ENCODE measurements at places on chromosomes 1 and 21.

- DNase-seq: no peak
Observed at GRCh38 chr21:17472592-17473271, 40.1 kb upstream of the CXADR start.

DNA sequence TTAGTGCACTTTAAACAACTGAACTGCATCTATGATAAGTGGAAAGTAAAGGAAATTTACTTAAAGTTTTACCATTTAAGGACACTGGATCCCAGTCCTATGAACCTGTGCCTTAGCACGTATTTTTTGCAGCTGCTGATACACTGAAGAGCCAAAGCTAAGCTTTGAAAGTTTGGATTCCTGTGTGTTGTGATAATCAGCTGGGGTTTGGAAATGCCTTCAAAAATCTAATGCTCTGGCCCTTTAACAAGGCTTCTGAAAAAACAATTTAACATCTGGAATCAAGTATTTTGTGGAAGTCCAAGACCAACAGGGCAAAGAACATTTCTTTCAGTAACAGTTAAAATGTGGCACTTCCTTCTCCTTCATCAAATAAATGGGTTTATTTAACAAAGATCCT, 51.8 kb downstream of the DDAH1 start:
- no peak for DNase-seq

DNA sequence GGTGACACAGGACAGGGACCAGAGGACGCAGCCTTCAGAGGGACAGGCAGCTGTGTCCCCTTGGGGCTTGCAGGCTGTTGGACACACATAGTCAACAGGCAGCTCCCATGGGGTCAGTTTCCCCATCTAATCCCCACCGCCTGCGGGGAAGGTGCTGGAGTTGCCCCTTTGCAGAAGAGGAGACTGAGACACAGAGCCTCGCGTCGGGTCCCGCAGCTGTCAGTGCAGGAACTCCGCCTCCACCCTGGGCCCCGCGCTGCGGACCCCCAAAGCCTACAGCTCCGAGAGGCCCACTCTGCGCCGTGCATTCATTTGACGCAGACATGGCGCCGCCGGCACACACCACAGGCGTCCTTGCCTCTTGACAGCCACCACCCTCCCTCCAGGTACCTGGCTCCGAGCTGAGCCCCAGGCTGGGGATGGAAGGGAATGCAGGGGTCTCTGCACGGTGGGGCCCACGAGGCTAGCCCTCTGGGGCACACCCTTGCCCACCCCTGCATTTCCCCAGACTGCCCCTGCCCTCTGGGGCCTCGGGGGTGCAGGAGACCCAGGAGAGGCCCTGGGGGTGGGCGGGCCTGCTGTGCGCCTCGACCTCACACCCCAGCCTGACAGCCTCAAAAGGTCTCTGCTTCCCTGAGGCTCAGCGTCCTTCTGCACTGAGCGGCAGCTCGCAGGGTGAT, 88.5 kb upstream of the ACTRT2 start:
- DNase-seq: no peak

DNA sequence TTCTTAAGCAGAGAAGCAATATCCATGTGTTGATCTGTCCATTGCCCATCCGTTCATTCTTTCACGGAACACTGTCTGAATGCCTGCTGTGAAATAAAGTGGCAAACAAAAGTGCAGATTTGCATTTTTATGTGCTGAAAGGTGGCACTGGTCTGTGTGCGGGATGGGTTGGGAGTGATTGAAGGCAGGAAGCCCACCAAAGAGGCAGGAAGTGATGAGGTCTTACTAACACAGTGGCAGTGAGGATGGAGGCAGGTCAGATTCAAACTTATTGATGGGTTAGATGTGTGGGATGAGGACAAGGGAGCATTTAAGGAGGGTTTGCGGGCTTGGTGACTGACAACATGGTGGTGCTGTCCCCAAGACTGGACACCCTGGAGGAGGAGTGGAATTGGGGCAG, 8.3 kb downstream of the PTPRF start:
- no peak for DNase-seq

GRCh38 chr1:25697435-25698217, 81.0 kb downstream of the MAN1C1 start:
- no peak for DNase-seq

Data from brain pericyte (primary cell).